ENCODE measurements at places on chromosomes 16 and 17.

GRCh38 chr17:8103549-8103948 lies 14.8 kb downstream of the ALOXE3 start:
- DNase-seq = no peak

DNA sequence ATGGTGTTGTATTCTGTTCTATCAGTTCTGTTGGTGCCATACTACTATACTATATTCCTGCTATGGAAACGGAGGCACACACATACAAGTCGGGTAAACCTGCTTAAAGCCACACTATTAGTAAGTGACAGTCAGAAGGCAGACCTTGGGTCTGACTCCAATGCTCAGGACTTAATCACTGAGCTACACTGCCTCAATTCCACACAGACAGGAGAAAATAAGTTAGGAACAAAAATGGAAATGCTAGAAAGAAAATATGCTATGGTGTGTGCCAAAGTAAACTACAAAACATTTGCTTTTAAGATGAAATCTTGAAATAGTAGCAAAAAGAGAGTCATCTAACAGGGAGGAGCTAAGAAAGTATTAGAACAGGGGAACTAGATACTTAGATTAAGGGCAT lies 48.1 kb downstream of the MYO1D start:
- DNase-seq = no peak

DNA sequence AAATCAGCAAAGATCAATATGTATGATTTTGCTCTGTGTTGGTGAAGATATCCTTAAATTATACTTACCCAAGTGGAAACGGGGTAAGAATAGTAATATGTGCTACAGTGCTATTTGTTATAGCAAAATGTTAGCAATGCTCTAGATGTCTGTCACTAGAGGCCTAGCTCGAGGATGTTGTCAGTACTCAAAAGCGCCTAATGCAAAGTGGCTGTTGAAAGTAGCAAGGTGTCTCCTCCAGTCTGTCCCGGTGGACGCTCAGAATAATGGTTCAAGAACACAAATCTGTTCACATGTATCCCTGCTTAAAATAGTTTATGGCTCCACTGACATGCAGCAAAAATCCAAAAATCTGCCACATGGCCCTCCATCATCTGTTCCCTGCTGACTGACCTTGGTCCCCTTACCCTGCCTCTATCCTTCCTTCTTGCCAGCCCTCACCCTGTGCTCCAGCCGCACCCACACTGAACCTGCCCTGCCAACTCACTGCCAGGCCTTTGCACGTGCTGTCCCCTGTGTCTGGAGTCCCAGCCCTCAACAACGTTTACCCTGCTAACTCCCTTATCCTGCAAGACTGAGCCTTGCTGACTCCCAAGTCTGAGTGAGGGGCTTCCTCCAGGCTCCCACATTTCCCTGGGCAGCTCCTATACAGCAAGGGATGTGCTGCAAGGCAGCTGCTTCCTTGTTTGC lies 9.6 kb upstream of the RNF112 start:
- DNase-seq = no peak

GRCh38 chr17:82333279-82334171 lies at the start of gene SECTM1:
Gene SECTM1, minus strand, starts transcription at chr17:82333766. Its CDS starts 6,526 bp downstream, at chr17:82327240.
- DNase-seq = no peak

DNA sequence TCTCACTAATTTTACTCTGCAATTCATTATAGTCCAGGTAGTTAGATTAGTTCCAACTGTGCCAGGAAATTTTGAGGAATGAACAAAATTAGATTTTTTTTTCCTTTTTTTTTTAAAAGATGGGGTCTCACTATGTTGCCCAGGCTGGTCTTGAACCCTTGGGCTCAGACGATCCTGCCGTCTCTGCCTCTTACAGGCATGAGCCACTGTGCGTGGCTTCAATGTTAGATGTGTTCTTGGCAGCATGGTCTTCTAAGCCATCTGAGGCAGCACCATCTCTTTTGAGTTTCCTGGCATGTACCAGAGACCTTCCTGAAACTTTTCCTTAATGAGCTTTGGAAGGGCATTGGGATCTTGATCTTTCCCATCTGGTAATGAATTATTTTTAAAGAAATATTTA lies 2.6 kb upstream of the AHSP start:
- no peak for DNase-seq

DNA sequence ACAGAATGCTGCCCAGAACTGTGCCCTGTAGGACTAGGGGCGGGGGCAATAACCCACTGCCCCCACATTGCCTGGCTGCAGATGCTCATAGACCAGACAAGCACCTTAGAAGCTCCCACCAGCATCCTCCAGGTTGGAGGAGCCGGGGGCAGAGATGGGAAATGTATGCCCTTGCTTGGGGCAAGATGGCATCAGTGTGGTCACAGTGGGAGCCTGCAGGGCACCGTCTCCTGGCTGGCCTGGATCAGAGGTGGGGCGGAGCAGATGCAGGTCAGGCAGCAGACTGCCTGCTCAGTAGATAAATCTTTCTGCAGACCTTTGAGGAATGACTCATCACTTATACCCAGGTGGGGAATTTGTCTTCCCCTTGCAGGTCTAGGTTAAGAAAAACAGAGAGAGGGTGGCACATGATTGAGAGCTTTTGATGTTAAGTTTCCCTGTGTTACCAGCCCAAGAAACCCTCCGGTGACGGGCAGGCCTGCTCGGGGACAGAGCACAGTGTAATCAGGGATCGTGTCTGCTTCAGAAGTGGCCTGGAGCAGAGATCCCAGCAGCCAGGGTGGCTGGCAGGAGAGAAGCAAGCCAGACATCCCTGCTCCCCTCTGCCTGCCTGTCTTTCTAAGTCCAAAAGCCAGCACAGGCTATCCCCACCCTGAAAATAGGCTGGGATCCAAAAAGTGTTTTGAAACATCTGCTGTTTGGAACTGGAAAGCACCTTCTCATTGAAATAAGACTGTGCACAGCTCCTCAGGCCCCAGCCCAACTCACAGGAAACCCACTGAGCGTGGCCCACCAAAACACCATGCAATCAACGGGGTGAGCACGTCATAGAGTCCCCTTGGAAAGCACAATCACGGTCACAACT lies 50.7 kb upstream of the RPL38 start:
- DNase-seq = no peak

- no peak for DNase-seq
Observed at GRCh38 chr16:56632156-56632847, at the start of gene MT1M. Gene MT1M, plus strand, starts transcription at chr16:56632659. Its CDS starts 73 bp downstream, at chr16:56632732.

DNA sequence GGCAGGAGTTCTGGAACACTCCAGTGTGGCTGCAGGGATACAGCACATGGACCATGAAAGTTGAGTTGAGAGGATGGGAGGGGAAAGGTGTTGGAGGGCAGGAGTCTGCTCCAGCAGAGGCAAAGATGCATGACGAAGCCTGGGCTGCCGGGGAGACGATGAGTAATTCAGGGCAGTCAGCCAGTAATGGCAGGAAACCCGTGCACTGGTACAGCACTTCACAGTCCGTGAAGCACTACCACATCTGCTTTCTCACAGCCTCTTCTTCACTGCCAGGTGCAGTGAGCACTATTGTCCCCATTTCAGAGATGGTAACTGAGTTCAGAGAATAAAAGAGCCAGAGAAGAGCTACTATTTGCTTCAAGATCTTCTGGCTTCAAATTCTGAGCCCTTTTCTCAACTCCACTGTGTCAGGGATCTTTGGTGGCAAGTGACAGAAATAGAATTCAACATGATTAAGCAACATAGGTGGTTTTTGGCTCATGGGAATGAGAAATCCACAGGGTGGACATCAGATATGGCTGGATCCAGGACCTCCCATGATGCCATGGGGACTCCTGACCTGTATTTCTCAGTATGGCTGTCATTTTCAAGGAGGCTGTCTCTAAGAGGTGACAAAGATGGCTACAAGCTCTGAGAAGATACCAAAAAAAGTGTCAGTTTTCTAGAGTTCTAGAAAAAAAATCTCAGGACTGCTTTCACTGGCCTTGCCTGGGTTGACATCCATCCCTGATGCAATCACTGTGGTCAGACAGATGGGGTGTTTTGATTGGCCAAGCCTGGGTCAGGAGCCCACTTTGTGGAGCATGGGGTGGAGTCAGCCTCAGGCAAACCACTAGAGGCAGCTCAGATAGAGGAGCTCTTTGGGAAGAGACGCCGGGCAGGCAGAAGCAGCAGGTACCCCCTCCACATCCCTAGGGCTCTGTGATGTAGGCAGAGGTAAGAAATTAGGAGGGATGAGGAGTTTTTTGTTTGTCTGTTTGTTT lies 24.7 kb downstream of the IL21R start:
- DNase-seq = peak; percentile 74

Data from SHP77 treated with DMSO at 0.1 percent for 48 hours (cell line).